ENCODE measurements at places on chromosomes 6 and 20. TPM values are rescaled to one million over a fixed set of nuclear protein-coding genes. Genes with fewer than 3 reads are reported as not detected.

The MYLK4 gene
- 0.85 TPM for total RNA-seq

The FOXQ1 gene
- 11.7 TPM for total RNA-seq

The RAET1E gene
- 1.8 TPM for total RNA-seq

The ZBTB9 gene
- total RNA-seq = 17.6 TPM
